Non-pigmented ciliary epithelial cell (primary cell): ENCODE measurements at places on chromosomes 4 and X.

DNA sequence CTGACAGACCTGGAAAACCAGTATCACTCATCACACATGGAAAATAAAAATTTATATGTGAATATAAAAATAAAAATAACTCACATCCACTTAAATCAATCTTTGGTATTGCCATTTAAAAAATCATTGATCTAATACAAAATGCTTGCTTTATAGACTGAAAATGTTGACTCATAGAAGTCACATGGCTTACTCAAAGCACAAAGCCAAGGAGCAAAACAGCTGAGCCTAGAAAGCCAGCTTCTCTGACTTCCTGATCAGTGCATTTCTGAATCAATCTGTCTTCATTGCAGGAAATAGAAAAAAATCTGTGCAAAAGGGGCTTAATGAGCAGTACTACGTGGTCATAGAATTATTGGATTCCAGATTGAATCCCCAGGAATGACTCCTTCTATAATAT, 176.9 kb upstream of the HS3ST1 start:
- DNase-seq, result no peak

GRCh38 chr4:140020457-140021361, 133.3 kb downstream of the MAML3 start:
- no peak for DNase-seq

GRCh38 chr4:183468210-183469095, 24.0 kb downstream of the CDKN2AIP start:
- no peak for DNase-seq

GRCh38 chrX:48493890-48494364, 14.9 kb upstream of the PORCN start:
- no peak for DNase-seq

- DNase-seq, result no peak
These were observed 25.2 kb upstream of the FGFR3 start for GRCh38 chr4:1767770-1768366.

DNA sequence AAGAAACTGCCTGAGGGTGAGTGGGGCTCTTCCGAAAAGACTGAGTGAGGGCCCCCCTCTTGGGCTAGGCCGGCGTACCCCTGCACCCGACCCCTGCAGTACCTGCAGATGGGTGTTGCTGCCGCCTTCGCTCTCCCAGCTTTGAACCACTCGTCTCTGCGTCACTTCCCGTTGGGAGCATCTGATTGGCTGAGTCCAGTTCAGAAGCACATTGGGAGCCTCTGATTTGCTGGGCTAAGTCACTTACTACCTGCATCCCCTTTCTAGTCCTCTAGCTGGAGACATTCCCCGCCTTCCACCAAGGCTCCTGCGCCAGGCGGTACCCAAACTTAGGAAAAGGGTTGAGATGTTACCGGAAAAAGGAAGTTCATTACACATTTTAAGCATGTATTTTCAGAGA, 20.4 kb upstream of the WWC2 start:
- no peak for DNase-seq

GRCh38 chr4:16883806-16884205, 14.6 kb downstream of the LDB2 start:
- DNase-seq, result no peak

DNA sequence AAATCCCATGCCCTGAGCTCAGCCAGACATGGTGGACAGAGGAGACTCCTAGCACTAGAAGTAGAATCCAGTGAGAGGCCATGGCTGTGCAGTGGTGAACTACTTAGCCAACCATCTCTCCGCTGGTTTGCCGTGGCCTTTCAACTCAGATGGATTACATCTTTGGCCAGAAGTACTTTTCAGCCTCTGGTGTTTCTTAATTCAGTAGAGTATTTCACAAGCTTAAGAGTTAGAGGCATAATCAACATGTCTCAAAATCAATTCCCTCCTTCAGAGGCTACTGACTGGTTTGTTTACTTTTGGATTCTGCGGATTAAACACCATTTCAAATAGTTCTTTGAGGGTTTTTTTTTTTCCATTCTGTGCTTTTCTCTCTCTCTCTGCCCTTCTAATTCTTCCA, 91.1 kb upstream of the PGRMC2 start:
- DNase-seq, result no peak

GRCh38 chr4:88964450-88964849, 92.5 kb downstream of the FAM13A start:
- DNase-seq, result no peak
